ENCODE measurements at places on chromosomes 2 and 18. TPM values are rescaled to one million over a fixed set of nuclear protein-coding genes. Genes with fewer than 3 reads are reported as not detected.

TMEM200C gene
- 4.1 TPM for total RNA-seq

TRAF3IP1 gene
- 14.1 TPM for total RNA-seq

SOX11 gene
- 119 TPM for total RNA-seq

DNA sequence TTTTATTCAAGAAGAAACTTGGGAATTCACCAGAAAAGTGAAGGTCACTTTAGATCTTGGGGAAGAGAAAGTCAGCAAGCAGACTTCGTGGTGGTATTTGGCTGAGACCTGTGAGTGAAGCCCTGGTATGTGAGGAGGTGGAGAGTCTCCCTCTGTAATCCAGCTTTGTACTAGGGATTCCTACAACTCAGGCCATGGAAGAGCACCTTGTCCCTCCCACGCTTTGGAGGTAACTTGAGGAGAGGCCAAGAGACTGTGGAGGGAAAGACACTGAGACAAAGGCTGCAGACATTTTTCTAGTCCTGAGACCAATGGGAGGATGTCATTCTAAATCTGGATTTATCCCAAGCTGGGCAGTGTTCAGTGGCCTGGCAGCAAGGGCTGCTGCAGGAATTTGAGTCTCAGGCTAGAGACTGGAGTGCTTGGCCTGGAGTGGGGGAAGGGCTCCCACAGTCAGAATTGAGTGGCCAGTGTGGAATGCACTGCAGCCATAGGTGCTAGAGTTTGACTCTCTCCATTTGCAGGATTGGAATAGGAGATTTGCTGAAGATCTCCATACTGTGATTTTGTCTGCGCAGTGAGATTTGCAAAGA, 219.0 kb downstream of the ACTR3 start:
- no peak for ATAC-seq

GRCh38 chr2:46364797-46365457, 67.7 kb downstream of the EPAS1 start:
- peak; percentile 66 for ATAC-seq

DOK6 gene
- 13.0 TPM for total RNA-seq

GRCh38 chr2:240787521-240788472, 32.2 kb downstream of the KIF1A start:
- ATAC-seq: no peak

GRCh38 chr2:44572196-44572900, 210.6 kb downstream of the CAMKMT start:
- ATAC-seq: peak; percentile 77

DNA sequence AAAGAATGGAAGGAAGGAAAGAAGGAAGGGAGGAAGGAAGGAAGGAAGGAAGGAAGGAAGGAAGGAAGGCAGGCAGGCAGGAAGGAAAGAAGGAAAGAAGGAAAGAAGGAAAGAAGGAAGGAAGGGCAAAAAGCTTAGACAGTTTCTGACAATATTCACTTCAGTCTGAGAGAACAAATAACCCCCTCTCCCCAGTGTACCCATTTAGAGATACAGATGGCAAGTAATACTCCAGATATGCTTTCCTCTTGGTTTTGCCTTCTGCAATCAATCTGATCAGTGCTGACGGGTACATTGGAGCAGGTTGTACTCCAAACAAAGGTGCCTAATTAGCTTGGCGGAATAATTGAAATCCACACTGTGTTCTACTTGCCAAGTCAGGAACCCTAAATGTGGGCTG, 534.6 kb upstream of the TMEFF2 start:
- no peak for ATAC-seq

DNA sequence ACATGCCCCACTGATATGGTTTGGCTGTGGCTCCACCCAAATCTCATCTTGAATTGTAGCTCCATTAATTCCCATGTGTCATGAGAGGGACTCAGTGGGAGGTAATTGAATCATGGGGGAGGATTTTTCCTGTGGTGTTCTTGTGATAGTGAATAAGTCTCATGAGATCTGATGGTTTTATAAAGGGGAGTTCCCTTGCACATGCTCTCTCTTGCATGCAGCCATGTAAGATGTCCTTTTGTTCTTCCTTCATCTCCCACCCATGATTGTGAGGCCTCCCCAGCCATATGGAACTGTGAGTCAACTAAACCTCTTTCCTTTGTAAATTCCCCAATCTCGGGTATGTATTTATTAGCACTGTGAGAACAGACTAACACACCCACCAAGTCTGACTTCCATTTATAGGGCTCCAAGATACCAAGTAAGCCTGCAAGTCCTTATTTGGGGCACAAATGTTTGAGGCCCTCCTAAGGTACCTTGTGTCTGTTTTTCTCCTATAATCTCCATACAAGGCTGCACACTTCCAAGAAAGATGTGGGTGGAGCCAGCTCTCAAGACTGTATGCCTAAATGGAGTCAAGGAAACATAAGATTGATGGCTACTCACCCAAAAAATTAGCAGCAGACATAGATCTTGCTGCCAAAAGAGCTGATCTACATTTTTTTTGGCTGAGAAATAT, 364.7 kb downstream of the TXNL1 start:
- ATAC-seq: peak; percentile 87

DNA sequence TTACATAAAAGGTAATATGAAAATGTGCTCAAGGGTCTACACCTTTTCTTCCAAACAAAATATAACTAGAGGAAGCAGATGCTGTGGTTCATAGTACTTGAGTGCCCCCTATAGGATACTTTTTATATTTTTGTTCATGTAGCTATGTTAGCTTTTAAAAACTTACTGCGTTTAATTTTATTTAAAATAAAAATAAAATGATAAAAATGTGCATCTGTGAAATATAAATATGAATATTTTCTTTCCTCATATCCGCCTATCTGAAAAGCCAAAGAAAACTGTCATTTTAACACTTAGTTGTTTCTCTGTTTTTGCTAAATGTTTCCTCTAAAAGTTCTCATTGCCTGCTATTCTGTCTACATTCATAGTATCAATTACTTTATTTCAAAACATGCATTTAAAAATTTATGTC, 9.6 kb upstream of the LRP1B start:
- peak; percentile 19 for ATAC-seq

GRCh38 chr2:86807468-86808275, 17.0 kb upstream of the CD8A start:
- peak; percentile 85 for ATAC-seq

DNA sequence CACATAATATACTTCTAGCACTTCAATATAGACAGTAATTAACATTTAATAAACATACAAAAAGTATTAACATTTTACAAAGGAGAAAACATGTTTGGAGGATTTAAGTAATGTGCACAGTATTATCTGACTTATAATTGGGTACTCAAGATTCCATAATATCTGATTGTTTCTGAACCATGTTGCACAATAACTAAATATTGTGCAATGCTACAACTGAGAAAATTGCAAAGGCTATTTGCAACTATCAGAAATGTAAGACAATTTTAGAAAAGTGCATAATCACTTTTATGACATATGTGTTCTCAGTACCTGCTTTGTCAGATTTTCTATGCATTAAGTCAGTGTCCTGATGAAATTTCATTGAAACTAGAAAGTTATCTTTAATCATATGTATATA, 934.6 kb downstream of the SOCS6 start:
- no peak for ATAC-seq

SAP130 gene
- total RNA-seq: 13.5 TPM

HAUS1 gene
- 37.6 TPM for total RNA-seq

NAT8 gene
- total RNA-seq: 1.3 TPM

GRCh38 chr2:18373081-18373480, 187.4 kb downstream of the RDH14 start:
- no peak for ATAC-seq

PKDCC gene
- 22.5 TPM for total RNA-seq

COL4A3 gene
- 0.46 TPM for total RNA-seq

GRCh38 chr2:102523651-102524050, 50.6 kb downstream of the SLC9A4 start:
- no peak for ATAC-seq

GRCh38 chr18:9199681-9200080, 63.1 kb downstream of the ANKRD12 start:
- ATAC-seq: no peak

DNA sequence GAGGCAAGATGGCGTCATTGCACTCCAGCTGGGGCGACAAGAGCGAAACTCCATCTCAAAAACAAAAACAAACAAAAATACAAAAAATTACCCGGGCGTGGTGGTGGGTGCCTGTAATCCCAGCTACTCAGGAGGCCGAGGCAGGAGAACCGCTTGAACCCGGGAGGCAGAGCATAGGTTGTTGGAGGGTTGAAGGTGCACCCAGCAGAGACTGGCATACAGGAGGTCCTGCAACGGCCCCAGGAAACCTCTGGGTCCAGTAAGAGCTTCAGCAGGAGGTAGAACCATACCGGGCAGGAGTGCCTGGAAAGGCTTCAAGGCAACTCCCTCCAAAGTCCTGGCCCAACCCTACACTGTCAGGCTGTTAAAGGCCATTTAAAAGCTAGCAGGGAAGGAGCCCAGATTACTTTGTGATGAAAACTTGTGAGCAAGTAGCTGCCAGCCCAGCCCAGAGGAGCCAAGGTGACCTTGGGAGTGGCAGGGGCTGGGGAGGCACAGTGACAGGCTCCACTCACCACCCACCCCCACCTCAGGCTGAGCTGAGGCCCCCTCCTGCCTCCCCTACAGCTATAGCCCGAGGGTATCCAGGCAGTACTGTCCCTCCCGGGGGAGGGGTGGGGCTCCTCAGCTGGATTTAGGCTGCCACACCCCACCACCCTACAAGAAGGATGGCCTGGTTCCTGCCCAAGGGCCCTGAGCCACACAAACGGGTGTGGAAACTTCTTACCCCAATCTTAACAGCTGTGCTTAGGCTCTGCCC, 28.1 kb downstream of the TFCP2L1 start:
- peak; percentile 65 for ATAC-seq

LYG2 gene
- total RNA-seq: not detected

DNA sequence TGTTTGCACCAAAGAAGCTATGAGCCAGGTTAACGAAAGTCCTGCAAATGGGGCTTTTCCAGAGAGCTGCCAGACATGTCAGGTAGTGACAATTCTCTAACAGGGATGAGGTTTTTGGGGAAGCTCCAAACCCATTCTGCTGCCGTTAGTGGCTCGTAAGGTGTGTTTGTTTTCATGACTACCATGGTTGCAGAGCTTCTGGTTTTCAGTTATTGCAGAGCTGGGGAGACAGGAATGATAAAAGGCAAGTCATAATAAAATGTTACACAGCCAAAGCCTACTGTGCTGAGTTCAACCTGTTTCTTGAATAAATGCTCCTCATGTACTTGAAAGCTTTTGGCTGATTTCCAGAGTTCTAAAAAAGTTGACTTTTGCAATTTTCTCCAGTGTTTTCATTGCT, 209.2 kb upstream of the STK17B start:
- ATAC-seq: no peak

DNA sequence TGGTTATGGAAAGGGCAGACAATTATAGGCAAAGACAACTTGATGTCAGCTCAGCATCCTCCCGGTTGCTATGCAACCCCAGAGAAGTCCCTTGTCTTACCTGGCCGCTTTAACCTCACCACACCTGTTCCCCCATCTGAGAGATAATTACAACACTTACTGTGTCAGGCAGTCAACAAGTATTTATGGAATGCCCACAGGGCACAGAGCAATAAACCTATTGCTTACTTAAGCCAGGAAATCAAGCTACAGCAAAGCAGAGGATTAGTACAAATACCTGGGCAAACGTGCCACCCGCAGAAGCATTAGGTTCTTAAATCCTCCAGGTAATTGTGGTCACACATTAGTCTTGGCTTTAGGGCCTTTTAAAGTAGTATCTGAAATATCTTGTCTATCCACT, 320.4 kb upstream of the REV1 start:
- ATAC-seq: no peak

DNA sequence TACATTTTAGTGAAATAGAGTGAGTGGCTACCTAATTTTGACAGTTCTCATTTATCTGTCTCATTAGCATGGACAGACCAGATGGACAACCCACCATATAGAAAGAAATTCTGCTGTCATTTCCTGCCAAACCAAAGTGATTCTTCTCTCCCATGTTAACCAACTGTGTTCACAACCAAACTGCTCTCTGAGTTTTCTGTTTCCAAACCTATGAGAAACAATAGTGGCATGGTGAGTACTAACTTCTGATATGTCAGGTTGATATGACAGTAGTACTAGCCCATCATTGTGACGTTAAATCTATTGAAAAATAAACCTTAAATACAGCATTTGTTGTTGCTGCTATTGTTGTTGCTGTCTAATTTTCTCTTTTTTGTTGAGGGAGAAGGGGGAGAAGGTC, 72.7 kb downstream of the IKZF2 start:
- no peak for ATAC-seq

GRCh38 chr2:171287036-171287571, 126.4 kb upstream of the TLK1 start:
- no peak for ATAC-seq

GRCh38 chr2:235116885-235117492, 165.2 kb downstream of the SH3BP4 start:
- ATAC-seq: no peak

GRCh38 chr2:164781394-164781793, 60.2 kb downstream of the COBLL1 start:
- ATAC-seq: no peak

GRCh38 chr2:182077448-182078142, 91.9 kb downstream of the PPP1R1C start:
- peak; percentile 41 for ATAC-seq

GRCh38 chr2:178287652-178288344, 93.5 kb downstream of the OSBPL6 start:
- ATAC-seq: no peak

DNA sequence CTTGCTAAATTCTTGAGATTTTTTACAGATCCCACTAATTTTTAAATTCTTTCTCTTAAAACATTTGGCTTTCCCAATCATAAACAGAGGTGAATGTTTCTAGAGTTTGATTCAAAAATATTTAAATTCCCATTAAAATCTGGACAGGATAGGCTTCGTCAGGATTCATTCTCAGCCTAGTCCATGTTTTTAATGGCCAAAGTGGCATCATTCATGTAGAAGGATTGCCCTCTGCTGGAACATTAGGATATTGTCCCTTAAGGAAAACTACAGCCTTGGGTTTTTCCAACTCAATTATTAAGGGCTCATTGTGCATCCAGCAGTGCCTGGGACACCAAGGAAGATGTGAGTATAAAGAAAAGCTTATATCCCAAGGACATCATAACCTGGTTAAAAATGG, 71.7 kb downstream of the TPGS2 start:
- peak; percentile 43 for ATAC-seq

DNA sequence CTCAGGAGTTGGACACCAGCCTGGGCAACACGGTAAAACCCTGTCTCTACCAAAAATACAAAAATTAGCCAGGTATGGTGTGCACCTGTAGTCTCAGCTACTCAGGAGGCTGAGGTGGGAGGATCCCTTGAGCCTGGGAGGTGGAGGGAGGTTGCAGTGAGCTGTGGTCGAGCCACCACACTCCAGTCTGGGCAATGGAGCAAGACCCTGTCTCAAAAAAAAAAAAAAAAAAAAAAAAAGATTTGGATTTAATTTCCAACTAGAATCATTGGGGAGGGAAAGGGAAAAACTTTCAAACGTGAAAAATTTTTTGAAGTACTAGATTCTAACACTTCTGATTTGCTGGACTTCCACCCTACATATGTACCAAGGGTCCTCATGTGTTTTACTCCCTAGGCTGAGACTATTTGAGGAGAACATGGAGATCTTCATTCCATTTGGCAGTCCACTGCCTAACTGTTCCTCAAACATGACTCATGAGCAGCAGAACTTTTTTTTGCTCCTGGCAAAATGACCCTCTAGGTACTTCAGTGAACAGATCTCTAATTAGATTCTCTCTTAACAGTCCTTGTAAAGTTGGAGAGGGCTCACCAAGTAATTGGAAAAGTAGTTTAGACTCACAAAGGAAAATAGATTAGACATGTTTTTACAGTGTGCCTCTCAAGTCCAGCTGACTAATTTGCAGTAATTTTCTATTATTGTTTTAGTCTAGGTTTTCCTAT, 267.6 kb downstream of the METTL4 start:
- ATAC-seq: peak; percentile 22

UGT1A5 gene
- 0.09 TPM for total RNA-seq

Measured in motor neuron (in vitro differentiated cells).